ENCODE measurements at places on chromosomes 7 and 10.

- DNase-seq = no peak
Observed at GRCh38 chr10:14924013-14924412, 29.9 kb downstream of the DCLRE1C start.

- DNase-seq = no peak
Observed at GRCh38 chr7:120033114-120033513, 239.9 kb upstream of the KCND2 start.

GRCh38 chr10:42899036-42899435 lies 116.4 kb downstream of the BMS1 start:
- DNase-seq = no peak

GRCh38 chr10:22681783-22682183 lies 32.6 kb downstream of the PIP4K2A start:
- peak; percentile 63 for DNase-seq

Measured in NCI-H446 treated with DMSO at 0.1 percent for 48 hours (cell line).